Prostate gland (tissue), 2 donors: ENCODE measurements at places on chromosomes 12 and 14. TPM values are rescaled to one million over a fixed set of nuclear protein-coding genes. Genes with fewer than 3 reads are reported as not detected.

GRCh38 chr12:106583242-106584103 lies 669 bp downstream of the RFX4 start:
- peaks cover 73% of the 10 kb centered on the region for H3K27me3 ChIP-seq
- no peak overlapping the region for H3K27ac ChIP-seq
- DNase-seq: no peak
- no peaks in the 10 kb centered on the region for H3K36me3 ChIP-seq
- peaks cover 4% of the 10 kb centered on the region for H3K4me1 ChIP-seq
- H3K4me3 ChIP-seq: peak overlapping the region; percentile 16

- H3K27me3 ChIP-seq: no peaks in the 10 kb centered on the region
- no peaks in the 10 kb centered on the region for H3K4me1 ChIP-seq
- DNase-seq: no peak
- H3K36me3 ChIP-seq: no peaks in the 10 kb centered on the region
- H3K4me3 ChIP-seq: no peak overlapping the region
Measured at GRCh38 chr14:20512177-20512905, 7.0 kb downstream of the RNASE10 start.

DNA sequence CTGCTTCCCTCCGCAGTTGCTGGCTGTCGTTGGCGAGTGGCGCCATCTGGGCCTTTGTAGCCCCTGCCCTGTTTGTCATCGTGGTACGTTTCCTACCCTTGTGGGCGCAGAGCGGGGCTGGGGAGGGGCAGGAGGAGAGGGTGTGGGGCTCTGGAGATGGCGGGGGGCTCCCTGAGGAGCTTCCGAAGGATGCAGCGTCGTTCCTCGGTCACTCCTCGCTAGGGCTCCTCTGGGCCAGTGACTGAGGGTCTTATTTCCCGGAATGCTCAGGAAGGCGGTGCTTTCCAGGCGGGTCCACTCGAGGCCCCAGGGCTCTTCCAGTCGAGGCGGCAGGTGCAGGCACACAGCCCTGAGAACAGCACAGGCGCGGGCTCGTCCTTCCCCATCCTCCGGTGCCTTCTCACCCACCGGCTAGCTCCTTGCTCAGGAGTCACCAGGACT lies 167.1 kb downstream of the ADGRD1 start:
- H3K4me3 ChIP-seq: no peak overlapping the region
- no peaks in the 10 kb centered on the region for H3K4me1 ChIP-seq

- no peak overlapping the region for H3K27ac ChIP-seq
- no peak for DNase-seq
- H3K4me1 ChIP-seq: no peaks in the 10 kb centered on the region
- H3K4me3 ChIP-seq: no peak overlapping the region
- no peaks in the 10 kb centered on the region for H3K27me3 ChIP-seq
- H3K36me3 ChIP-seq: no peaks in the 10 kb centered on the region
Measured at GRCh38 chr14:63901434-63902085, 48.8 kb downstream of the SYNE2 start.

SLC6A15 gene
- total RNA-seq: not detected

TROAP gene
- 0.46 TPM for total RNA-seq

DNA sequence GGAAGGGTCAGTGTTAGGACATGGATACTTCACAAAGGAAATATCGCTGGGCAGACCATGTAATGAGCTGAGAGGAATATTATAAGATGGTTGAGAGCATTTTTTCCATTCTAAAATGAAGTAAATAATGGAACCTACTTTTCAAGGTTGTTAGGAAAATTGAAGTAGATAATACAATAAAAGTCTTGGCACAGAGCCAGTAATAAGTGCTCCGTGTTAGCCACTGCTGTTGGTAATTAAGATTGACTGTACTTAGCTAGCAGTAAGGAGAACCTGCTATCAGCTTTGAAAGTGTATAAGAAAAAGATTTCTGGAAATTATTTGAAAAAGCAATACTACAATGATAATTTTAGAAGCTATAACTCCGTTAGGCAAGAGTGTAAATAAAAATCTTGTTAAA lies 77.6 kb downstream of the SCAF11 start:
- no peak for DNase-seq
- no peaks in the 10 kb centered on the region for H3K4me1 ChIP-seq
- H3K36me3 ChIP-seq: no peaks in the 10 kb centered on the region
- no peak overlapping the region for H3K27ac ChIP-seq
- H3K4me3 ChIP-seq: no peak overlapping the region
- no peaks in the 10 kb centered on the region for H3K27me3 ChIP-seq

GRCh38 chr14:67267576-67268328 lies 26.5 kb downstream of the PALS1 start:
- H3K27me3 ChIP-seq: no peaks in the 10 kb centered on the region
- no peaks in the 10 kb centered on the region for H3K36me3 ChIP-seq
- DNase-seq: no peak
- H3K4me3 ChIP-seq: no peak overlapping the region
- no peak overlapping the region for H3K27ac ChIP-seq
- no peaks in the 10 kb centered on the region for H3K4me1 ChIP-seq

LAG3 gene
- 13.1 TPM for total RNA-seq

DNA sequence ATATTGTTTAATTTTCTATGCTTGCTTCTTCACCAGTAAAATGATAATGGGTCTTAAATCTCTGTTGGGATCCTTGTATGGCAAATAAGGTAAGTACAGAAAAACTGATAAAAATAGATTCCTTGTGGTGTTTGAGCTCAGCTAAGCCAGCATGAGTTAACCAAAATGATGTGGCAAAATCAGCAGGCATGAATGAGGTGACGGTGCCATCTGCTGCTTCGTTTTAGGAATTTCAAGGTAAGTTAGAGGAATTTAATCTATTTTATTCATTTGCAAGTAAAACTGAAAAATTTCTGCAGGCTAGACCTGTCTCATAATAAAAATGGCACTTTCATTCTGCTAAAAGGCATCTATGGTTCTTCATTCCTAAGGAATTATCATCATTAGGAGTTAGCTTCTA lies 10.0 kb upstream of the CLEC7A start:
- H3K4me1 ChIP-seq: no peaks in the 10 kb centered on the region
- no peaks in the 10 kb centered on the region for H3K27me3 ChIP-seq
- DNase-seq: no peak
- H3K36me3 ChIP-seq: no peaks in the 10 kb centered on the region
- H3K4me3 ChIP-seq: no peak overlapping the region
- no peak overlapping the region for H3K27ac ChIP-seq
